ENCODE measurements at places on chromosomes 5 and 9.

GRCh38 chr5:176697934-176698538 lies 50.8 kb downstream of the TSPAN17 start:
- DNase-seq = peak; percentile 74

GRCh38 chr5:67341478-67341877 lies 144.9 kb upstream of the CD180 start:
- DNase-seq = no peak

GRCh38 chr9:126981218-126981617 lies 66.6 kb downstream of the RALGPS1 start:
- DNase-seq = no peak

DNA sequence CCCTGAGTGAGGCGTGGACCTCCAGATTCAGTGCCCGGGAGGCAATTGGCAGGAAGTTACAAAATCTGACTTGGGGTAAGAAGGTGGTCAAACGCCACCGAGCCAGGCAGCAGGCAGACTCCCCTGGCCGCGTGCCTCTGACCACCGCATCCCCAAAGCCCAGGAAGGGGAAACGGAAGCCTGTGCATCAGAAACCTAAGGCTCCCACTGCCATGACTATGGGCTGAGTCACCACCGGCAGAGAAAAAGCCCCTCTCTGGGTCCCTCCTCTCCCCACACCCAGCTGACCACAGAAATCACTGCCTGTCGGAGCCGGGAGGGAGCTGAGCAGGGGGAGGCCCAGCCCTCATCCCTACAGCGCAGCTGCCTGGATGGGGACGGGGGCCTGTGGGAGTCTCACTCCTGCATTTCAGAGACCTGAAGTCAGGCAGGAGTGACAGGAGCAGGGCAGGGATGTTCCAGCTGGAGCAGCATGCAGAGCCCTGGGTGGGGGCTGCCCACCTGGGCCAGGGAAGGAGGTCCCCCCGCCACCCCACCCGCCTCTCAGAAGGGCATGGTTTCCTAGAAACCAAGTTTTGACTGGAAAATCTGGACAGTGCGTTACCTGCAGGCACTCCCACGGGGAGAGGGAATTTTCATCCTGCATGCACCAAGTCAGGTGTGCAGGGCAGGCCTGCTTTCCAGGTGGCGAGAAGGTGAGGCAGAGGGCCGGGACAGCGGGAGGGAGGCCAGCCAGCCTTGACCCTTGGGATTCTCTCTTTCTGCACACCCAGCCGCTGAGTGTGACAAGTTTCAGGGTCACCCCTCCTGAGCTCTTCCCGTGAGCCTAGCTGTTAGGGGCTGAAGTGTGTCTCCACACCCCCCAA lies 68.2 kb downstream of the LRSAM1 start:
- no peak for DNase-seq

DNA sequence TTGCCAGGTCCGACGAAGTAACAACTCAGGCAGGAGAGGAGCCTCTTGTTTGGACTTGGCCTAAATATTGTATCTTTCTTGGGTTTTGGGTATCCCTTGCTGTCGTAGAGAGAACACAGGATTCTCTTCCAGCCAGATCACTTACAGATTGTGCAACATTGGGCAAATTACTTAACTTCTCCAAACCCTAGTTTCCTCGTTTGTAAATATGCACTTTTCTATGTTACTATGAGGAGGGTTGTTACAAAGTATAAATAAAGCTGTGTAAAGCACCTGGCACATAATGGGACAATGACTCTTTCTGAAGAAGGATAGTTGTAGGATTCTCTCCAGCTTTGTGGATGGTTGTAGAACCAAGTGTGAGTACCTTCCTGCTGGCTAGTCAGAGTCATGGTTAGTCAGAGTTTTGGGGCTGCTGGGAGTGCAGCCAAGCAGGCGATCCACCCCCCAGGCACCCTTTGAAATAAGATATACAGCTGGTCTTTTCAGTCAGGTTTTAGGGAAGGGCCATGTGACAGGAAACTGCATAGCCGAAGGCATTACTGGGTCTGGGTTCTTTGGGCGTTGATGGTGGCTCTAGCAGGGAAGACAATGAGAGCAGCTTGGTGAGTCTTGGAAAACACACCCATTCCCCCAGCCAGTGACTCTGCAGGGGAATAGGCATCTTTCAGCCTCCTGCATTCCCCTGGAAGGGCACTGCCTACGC lies 49.9 kb upstream of the GDNF start:
- no peak for DNase-seq

GRCh38 chr9:34250721-34251120 lies 71.9 kb downstream of the UBAP1 start:
- DNase-seq = no peak

- DNase-seq = no peak
Observed at GRCh38 chr5:120124961-120125360, 339.1 kb upstream of the PRR16 start.

GRCh38 chr9:117098331-117098730 lies 316.5 kb downstream of the ASTN2 start:
- DNase-seq = no peak

DNA sequence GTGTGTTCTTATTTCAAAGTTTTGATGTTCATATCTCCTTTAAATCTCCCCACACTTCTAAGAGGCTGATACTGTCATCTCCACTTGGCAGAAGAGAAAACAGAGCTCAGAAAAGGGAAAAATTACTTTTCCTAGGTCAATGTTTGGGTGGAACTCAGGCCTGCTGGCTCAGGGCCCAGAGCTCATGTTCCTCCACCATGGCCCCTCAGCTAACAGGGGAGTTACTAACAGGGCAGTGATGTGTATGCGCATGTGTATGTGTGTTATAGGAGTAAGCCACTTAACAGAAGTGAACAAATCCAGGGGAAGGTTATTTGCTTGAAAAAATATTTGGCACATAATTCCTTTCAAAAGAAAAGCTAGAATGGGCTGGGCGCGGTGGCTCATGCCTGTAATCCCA lies 2.5 kb downstream of the C1QTNF2 start:
- DNase-seq = no peak

DNA sequence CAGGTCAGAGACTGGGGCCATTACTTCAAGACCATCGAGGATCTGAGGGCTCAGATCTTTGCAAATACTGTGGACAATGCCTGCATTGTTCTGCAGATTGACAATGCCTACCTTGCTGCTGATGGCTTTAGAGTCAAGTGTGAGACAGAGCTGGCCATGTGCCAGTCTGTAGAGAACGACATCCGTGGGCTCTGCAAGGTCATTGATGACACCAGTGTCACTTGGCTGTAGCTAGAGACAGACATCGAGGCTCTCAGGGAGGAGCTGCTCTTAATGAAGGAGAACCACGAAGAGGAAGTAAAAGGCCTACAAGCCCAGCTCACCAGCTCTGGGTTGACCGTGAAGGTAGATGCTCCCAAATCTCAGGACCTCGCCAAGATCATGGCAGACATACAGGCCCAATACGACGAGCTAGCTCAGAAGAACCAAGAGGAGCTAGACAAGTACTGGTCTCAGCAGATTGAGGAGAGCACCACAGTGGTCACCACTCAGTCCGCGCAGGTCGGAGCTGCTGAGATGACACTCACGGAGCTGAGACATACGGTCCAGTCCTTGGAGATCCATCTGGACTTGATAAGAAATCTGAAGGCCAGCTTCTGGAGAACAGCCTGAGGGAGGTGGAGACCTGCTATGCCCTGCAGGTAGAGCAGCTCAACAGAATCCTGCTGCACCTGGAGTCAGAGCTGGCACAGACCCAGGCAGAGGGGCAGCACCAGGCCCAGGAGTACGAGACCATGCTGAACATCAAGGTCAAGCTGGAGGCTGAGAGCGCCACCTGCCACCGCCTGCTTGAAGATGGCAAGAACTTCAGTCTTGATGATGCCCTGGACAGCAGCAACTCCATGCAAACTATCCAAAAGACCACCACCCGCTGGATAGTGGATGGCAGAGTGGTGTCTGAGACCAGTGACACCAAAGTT lies 9.3 kb downstream of the NIPBL start:
- no peak for DNase-seq

DNA sequence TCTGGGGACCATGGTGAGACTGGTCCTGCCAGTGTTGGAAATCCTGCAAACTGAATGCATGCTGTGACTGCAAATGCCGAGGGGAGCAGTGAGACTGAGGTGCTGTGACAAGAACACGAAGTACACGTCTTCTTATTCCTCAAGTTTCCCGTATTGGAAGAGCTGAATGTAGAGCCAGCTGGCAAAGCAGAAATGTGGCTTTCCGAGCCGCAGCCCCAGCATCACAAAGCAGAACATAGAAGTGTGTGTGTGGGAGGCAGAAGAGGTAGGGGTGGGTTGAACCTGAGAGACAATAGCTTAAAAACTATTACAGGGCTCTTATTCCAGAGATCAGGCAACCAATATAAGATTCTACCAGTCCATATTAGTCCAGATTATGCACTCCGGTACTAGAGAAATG lies 98.8 kb downstream of the CARTPT start:
- DNase-seq = no peak

- DNase-seq = no peak
Observed at GRCh38 chr5:141258948-141259347, 13.8 kb downstream of the PCDHB15 start.

GRCh38 chr9:116594547-116594946 lies 92.6 kb upstream of the TRIM32 start:
- DNase-seq = no peak

- peak; percentile 73 for DNase-seq
Observed at GRCh38 chr9:23850690-23851629, 24.9 kb upstream of the ELAVL2 start.

DNA sequence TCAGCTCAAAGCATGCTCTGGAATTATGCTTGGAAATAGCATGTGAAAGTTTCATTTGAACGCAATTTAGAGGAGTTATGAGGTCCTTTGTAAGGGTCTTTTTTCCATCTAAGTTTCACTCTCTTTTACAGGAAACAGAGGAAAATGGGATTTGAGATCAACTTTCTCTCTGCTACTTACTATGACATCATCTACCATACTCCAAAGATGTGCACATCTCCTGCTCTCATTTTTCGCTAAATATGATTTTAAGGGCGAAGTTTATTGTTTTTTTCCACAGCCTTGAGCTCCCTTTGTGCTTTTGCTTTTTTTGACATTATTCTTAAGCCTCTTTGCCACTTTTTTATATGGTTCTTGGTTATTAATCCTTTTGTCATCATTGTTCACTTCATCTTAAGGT lies 125.6 kb downstream of the NNT start:
- DNase-seq = no peak

DNA sequence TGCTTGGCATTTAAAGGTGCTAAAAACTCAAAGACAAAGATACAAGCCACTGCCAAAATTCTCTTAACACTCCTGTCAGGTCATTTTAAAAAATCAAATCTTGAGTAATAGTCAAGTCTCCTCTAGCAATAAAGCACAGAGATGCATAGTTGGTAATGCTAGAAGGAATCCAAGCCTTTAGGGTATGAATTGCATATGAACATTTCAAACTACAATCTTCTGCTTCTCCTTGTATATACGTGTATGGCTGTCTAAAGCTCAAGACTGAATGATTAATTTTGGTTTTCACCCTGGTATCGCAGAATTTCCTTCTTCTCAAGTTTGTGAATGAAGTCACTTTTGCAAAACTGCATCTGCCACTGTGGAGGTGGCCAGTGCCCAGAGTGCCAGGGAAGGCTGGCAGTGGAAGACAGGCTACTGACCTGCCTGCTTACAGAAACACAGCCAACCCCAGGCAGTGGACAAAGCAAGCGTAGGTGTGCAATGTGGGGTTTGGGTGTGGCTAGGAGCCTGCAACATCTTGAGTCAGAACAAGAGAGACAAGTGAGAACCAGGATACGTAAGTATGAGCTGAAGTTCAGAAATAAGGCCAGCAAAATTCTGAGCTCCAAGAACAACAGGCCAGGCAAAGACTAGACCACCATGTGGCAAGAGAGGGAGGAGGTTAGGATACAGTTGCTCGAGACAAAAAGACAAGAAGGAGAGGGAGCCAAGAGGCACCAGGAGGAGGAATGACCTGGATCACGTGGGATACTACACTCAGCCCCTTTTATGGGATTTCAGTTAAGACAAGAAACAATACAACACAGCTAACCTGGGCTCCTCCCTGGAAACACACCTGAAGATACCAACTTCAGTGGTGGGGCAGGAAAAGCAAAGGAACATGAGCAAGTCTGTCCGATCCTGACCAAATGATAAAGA lies 22.6 kb downstream of the MYO10 start:
- DNase-seq = no peak

DNA sequence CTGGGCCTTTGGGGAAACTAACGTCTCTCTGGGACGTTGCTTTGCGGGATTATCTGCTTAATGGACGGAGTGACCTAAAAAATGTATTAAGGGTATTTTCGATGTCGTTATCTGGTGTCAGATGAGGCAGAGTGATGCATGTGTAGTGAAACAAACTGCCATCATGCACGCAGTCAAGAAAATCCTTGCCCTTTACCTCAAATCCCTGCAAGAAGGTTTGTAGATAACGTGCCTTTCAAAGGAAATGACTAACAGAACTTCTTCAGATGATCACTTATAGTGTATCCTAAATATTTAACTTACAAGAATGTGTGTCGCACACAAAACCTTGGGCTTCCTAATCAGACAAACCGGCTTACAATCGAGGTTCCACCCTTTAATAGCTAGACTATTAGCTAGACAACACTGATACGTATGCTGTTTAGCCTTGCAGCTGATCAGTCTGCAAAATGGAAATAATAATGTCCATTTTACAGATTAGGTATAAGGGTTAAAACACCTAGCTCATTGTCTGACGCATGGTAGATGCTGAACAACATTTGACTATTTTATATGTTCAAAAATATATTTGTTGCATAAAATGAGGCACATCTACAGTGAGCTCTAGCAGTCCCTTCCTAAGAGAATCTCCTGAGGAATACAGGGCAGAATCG lies 541 bp upstream of the TBCA start:
- DNase-seq = no peak

- DNase-seq = no peak
Observed at GRCh38 chr9:27194401-27195091, 85.5 kb downstream of the TEK start.

- DNase-seq = no peak
Observed at GRCh38 chr5:53339962-53340540, 140.4 kb upstream of the FST start.

- no peak for DNase-seq
Observed at GRCh38 chr5:56154732-56155484, 78.2 kb downstream of the ANKRD55 start.

DNA sequence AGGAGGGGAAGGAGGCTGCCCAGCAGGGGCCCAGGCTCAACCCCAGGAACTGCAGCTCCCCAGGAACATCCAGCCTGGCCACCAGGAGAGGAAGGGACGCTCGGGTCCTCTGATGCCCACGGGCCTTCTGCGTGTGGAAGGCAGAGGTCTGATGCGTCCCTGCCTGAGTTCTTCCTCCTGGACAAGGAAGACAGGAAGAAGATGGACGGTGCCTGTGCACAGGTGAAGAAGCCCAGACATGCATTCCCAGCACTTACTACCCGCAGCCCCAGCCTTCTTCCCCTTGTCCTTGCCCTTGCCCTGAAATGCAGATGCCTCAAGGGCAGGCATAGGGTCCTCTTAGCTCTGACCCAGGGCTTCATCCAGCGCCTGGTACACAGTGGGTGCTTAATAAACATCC lies 56.7 kb upstream of the IRX1 start:
- no peak for DNase-seq

Measured in glutamatergic neuron (in vitro differentiated cells).